ENCODE measurements at places on chromosomes 7 and 10. TPM values are rescaled to one million over a fixed set of nuclear protein-coding genes. Genes with fewer than 3 reads are reported as not detected.
A peak's percentile ranks its signal among the peaks of the same experiment; 100 is the strongest.

The SLC13A4 gene
- total RNA-seq = not detected

The WAPL gene
- total RNA-seq = 44.6 TPM

The CRHR2 gene
- 0.07 TPM for total RNA-seq

The AKR1B1 gene
- 102 TPM for total RNA-seq

DNA sequence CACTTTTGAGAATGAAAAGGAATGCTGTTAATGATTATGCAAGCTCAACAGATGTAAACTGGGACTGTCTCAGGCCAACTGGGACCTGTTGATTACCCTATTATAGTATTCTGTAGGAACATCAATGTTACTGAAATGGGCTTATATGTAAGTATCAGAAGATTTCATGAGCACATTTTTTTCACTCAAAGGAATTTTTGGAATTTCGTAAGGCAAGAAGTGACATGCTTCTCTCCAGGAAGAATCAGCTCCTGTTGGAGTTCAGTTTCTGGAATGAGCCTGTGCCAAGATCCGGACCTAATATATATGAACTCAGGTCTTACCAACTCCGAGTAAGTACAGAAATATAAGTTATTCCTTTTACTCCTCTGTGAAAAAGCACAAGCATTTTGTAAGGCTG, 19.2 kb downstream of the NIPSNAP2 start:
- no peaks in the 10 kb centered on the region for H3K4me1 ChIP-seq
- DNase-seq = no peak
- no peaks in the 10 kb centered on the region for H3K27me3 ChIP-seq
- H3K4me3 ChIP-seq = no peak overlapping the region
- no peak overlapping the region for H3K27ac ChIP-seq

DNA sequence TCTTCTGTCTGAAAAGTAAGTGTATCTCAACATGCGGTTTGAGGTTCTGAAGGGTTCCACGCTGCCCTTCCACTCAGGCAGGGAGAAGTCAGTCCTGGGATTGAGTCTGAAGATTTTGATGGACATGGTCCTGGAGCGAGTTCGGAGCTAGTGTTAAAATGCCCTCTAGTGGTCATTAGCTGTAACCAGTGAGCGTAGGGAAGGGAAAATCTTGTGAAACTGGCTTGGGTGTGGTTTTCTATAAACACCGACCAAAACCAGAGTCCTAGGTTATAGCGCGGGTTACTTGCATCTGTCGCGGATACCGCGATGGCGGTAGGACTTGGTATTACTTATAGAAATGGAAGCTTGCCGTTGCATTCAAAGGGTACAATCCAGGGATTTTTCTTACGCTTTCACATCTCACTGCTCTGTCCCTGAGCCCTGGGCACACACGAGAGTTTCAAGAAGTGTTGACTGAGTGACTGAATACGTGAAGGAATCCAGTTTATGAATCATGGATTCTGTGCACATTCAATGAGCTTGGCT, 348.2 kb upstream of the C7orf33 start:
- no peaks in the 10 kb centered on the region for H3K36me3 ChIP-seq
- no peak overlapping the region for H3K27ac ChIP-seq
- H3K4me1 ChIP-seq = peaks cover 5% of the 10 kb centered on the region
- H3K27me3 ChIP-seq = peaks cover 28% of the 10 kb centered on the region
- no peak overlapping the region for H3K4me3 ChIP-seq
- DNase-seq = no peak

- peaks cover 2% of the 10 kb centered on the region for H3K27me3 ChIP-seq
- DNase-seq = no peak
- no peak overlapping the region for H3K27ac ChIP-seq
These were observed 216.2 kb downstream of the KIAA1217 start for GRCh38 chr10:24425151-24425550.

DNA sequence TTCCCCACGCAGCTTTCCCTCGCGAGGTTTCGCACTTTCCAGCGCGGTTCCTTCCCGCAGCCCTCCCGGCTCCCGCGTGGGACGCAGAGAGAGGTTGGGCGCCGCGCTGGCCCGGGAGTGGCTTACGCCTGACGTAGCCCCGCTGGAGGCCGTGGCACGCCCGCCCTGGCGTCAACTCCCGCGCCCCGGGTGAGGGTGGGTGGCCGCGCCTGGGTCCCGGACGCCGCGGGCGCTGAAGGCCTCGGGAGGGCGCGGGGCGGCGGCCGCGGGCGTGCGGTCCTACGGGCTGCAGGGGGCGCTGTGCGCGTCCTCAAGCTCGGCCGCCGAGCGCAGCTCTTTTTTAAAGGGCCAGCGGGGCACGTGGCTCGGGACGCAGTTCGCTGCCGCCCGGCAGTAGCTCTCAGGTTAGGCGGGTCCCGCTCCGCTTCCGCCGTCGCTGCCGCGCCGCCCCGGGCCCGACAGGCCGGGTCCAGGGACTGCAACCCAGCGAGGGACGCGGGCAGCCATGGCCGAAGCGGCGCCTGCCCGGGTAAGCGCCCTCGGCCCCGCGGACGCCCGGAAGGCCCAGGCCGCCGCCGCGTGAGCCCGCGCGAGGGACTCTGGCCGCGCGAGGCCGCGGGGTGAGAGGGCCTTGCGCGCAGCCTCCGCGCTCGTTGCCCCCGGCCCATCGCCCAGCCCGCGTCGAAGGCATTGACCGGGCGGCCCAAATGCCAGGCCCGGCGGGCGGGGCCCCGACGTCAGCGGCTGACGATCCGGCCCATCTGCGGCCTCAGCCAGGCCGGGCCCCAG, at the start of gene ZNF783:
Gene ZNF783, plus strand, starts transcription at position 368 of the 789 bp plus-strand sequence. Its CDS starts 138 bp downstream, at position 506.
- H3K4me1 ChIP-seq = peaks cover 49% of the 10 kb centered on the region
- peaks cover 22% of the 10 kb centered on the region for H3K36me3 ChIP-seq
- H3K27ac ChIP-seq = peak within 1 kb of the TSS; percentile 94
- no peaks in the 10 kb centered on the region for H3K27me3 ChIP-seq
- H3K4me3 ChIP-seq = peak within 1 kb of the TSS; percentile 78

- H3K4me1 ChIP-seq = no peaks in the 10 kb centered on the region
- no peaks in the 10 kb centered on the region for H3K36me3 ChIP-seq
- H3K27ac ChIP-seq = no peak overlapping the region
- no peak for DNase-seq
These were observed 170.0 kb upstream of the PHF14 start for GRCh38 chr7:10803720-10804119.

DNA sequence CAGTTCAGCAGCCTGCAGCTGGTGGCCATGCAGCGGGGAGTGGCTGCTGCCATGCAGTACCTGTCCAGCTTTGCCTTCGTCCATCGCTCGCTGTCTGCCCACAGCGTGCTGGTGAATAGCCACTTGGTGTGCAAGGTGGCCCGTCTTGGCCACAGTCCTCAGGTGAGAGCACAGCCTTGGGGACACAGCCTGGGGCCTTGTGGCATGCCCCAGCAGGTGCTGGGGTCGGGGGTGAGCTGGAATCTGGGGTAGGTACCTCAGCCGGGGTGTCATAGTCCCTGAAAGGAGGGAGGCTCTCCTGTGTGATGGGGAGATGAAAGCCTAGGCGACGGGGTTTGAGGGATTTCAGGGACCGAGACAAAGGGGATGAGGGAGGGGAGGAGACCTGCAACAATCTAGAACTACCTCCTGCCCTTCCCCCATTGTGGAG, 14.1 kb downstream of the EPHB6 start:
- H3K4me1 ChIP-seq = no peaks in the 10 kb centered on the region
- no peak for DNase-seq
- H3K27ac ChIP-seq = no peak overlapping the region

DNA sequence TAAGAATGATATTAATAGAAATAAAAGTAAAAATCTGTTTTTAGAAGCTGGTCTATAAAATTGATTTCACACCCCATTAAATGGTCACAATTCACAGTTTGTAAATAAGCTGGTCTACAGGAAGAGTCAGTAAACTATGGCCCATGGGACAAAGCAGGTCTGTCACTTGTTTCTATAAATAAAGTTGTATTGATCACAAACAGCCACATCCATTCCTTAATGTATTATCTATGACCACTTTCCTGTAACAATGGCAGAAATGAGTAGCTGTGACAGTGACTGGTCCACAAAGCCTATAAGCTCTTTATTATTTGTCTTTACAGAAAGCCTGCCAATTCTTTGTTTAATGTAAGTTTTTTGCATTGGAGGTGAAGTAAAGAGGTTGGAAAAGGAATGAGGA, 114.5 kb downstream of the SEMA3E start:
- H3K36me3 ChIP-seq = no peaks in the 10 kb centered on the region
- H3K4me1 ChIP-seq = no peaks in the 10 kb centered on the region
- H3K4me3 ChIP-seq = no peak overlapping the region
- no peaks in the 10 kb centered on the region for H3K27me3 ChIP-seq
- DNase-seq = no peak
- no peak overlapping the region for H3K27ac ChIP-seq

Data from activated CD4-positive, alpha-beta memory T cell treated with anti-CD3 and anti-CD28 coated beads for 36 hours (primary cell).